ENCODE measurements at places on chromosomes 7 and 10.
A peak's percentile ranks its signal among the peaks of the same experiment; 100 is the strongest.

DNA sequence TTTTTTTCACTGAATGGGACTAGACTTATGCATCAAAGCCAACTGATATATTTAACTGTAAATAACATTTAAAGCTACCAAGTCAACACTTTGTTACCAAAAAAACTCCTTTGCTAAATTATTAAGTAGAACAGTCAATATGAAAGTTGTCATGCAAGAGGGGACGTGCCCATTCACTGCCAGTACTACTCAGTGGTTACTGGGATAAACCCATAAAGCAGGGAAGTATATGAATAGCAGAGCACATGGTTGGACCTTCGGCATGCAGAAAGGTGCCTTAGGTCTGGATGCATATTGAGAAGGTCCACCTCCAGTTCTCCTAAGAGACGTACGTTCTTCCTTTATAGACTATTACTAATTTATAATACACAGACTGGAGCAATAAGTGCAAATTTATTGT is 120.1 kb downstream of the SVOPL start:
- no peak for DNase-seq

DNA sequence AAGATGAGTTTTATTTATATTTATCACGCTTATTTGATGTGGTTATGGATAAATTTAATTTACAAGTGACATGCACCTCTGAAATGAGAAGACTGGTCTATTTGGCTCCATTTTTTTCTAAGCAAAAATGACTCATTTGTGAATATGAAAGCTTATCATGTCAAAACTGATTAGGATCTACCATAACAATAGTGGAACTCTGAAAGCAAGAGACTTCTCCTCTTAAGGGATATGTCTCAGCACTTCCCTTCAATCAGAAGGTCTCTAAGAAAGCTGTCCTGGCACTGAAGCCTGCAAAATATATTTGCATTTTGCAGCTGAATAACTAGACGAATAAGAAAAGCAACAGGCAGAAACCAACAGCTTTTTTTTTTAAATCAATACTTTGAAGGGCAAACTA is 12.7 kb downstream of the FAS start:
- DNase-seq, result no peak

DNA sequence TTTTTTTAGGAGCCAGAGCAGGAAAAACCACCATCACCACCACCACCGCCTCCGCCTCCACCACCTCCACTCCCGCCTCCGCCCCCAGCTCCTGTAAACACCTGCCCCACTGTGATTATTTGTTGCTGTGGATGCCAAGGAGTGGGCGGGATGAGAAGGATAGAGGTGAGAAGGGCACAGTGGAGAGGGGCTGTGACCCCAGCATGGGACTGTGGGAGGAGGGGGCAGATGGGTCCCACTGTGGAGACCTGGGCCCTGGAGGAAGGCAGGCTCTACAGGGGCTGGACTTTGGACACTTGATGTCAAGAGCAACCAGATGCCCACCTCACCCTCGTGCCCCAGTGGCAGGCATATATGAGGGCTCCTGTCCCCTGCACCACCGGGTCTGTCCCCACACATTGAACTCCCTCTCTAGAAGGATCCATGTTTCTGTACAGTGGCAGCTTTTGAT is 24.7 kb downstream of the ANTXRL start:
- DNase-seq, result no peak

DNA sequence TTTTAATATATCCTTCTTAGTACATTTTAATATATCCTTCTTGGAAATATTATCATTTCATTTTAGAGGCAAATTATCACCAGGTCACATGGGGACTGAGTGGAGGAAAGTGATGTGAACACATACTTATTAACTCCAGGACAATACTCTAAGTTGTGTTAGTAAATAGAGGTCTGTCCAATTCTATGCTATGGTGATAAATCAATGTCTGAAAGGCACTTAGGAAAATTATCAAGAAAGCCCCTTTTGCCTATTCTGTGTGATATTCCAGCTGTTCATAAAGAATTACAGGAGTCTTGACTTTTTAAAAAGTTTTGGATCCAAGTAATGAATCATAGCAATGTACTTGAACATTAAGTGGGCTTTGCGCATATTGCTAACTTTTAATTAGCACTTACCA is 88.5 kb downstream of the THSD7A start:
- DNase-seq, result no peak

DNA sequence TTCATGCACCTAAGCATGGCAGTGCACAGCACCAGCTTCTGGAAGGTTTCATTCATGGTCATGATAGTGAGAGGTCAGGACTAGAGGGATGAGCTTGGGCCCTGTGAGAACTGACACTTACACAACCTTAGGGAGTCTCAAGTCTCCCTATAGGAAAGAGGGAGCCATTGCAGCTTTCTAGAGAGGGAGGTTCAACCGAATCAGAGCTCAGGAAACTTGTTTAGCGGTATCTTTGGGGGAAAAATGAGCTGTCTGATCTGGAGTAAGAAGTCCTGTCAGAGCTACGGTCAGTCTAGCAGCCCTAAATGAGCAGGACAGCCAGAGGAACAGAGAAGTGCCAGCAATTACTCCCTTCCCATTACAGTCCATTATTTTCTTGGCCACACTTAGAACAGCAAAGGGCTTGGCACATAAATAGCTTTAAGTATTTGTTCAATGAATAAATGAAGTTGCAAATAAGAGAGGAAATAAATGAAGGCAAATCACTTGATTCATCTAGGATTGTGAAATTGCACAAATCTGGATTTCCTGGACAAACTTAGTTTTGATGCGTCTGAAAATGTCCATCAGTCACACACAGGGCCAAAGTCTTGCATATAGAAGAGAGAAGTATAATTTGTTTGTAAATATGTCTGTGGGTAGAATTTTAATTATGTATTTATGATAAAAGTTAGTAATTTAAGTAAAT is 262.0 kb downstream of the GLI3 start:
- DNase-seq, result peak; percentile 15

- peak; percentile 87 for DNase-seq
Observed at GRCh38 chr7:101624246-101625001, 4.7 kb downstream of the MYL10 start.

- DNase-seq, result peak; percentile 25
Observed at GRCh38 chr10:111944331-111944730, 239.2 kb downstream of the GPAM start.

DNA sequence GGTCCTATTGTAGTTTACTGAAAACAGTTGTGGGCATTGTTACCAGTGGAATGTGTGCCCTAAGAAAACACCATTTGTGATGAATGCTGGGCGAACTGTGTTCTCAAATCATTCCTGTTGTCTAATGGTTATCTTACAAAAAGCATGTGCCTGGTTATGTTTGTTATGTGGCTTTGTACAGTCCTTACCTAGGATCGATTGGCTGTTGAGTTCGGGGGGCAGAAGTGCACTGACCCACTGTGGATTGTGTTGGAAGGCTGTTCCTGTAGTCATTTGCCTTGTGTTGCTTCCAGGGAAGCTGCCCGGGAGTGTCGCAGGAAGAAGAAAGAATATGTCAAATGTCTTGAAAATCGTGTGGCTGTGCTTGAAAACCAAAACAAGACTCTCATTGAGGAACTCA is 84.3 kb downstream of the CREM start:
- DNase-seq, result no peak

Measured in GM23338 (cell line).